Activated naive CD8-positive, alpha-beta T cell treated with anti-CD3 and anti-CD28 coated beads, Interleukin-2, amount 50 U/mL, for 24 hours (primary cell): ENCODE measurements at places on chromosomes 1 and 21.
A peak's percentile ranks its signal among the peaks of the same experiment; 100 is the strongest.

- no peak for DNase-seq
These were observed 17.8 kb downstream of the VPS26C start for GRCh38 chr21:37249112-37249904.

- no peak for DNase-seq
These were observed 102.8 kb upstream of the SERTAD4 start for GRCh38 chr1:210129759-210130158.

DNA sequence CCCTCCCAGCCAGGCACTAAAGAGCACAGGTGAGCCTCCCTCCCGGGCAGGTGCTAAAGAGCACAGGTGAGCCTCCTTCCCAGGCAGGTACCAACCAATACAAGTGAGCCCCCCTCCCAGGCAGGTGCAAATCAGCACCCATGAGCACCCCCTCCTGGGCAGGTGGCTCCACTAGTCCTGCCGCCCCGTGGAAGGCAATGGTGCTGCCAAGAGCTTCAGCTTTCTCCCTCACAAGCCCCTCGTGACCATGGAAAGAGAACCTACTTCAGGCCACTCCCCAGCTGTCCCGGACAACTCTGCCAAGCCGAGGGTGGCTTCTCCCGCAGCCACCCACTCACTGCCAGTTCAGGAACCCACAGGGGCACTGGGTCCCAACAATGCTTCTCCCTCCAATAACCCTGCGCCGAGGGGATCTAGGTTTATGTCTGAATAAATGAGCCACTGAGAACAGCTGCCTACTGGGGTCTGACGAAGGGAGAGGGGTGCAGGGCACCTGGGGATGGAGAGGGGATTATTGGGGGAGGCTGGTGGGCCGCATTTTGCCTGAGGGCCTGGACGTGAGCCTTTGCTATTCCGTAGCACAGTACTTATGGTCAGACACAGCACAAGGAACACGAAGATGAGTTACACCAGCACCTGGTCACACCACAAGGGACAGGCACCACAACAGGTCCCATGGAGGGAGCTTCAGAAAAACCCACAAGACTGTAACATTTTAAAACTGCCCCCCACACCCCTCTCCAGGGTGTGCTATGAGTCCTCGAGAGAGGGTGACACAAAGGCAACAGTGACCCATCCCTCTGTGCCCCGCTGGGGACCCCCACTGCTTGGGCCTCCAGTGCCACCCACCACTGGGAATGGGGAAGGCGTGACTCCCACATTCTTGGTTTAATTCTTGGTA, 46.3 kb downstream of the PRDM15 start:
- DNase-seq = no peak

GRCh38 chr1:40316595-40317393, at the start of gene COL9A2:
Gene COL9A2, minus strand, starts transcription at chr1:40317286. Its CDS starts 89 bp downstream, at chr1:40317197.
- DNase-seq = peak; percentile 67

DNA sequence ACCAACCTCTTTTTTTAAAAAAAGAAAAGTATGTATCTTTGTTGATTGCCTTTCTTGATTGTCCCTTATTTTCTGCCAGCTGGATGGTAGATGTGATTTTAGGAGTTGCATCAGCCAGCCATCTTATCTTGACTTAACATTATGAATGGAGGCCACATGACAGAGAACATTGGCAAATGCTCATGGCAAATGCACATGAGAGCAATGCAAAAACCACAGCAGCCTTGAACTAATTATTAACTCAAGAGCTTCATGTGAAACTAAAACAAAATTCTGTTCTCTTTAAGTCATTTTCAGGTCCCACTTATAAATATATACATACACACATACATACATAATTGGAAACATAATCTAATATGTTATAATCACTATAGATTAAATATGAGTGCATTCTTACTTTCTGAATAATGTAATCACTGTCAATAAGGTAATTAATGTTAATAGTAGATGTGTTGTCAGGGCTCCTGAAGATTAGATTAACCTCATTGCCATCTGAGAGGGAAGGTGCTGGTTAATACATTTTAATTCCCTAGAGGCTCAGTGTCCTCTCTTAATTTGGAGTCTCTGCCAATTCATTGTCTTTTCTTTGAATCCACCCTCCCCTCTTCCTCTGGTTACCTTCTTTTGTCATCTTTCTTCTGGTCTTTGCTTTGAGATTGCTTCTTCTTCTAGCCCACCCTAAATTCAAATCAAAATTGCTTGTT, 962.2 kb downstream of the ADGRL2 start:
- DNase-seq = no peak
